ENCODE measurements at places on chromosomes 13 and 19. TPM values are rescaled to one million over a fixed set of nuclear protein-coding genes. Genes with fewer than 3 reads are reported as not detected.

- DNase-seq = no peak
Measured at GRCh38 chr13:73849292-73849691, 284.9 kb downstream of the KLF12 start.

- no peak for DNase-seq
Measured at GRCh38 chr13:82678052-82678451, 1204.2 kb downstream of the SLITRK1 start.

- DNase-seq = no peak
Measured at GRCh38 chr13:30702006-30702405, 33.3 kb upstream of the ALOX5AP start.

DNA sequence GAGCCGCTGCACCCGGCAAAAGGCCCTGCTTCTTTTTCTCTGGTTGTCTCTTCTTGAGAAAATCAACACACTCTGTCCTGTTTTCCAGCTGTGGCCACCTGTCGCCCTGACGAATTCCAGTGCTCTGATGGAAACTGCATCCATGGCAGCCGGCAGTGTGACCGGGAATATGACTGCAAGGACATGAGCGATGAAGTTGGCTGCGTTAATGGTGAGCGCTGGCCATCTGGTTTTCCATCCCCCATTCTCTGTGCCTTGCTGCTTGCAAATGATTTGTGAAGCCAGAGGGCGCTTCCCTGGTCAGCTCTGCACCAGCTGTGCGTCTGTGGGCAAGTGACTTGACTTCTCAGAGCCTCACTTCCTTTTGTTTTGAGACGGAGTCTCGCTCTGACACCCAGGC lies 17.2 kb downstream of the LDLR start:
- DNase-seq = no peak

- DNase-seq = no peak
Measured at GRCh38 chr19:20028611-20029010, 10.7 kb downstream of the ZNF682 start.

GRCh38 chr13:93767917-93768409 lies 541.4 kb downstream of the GPC6 start:
- DNase-seq = no peak

DNA sequence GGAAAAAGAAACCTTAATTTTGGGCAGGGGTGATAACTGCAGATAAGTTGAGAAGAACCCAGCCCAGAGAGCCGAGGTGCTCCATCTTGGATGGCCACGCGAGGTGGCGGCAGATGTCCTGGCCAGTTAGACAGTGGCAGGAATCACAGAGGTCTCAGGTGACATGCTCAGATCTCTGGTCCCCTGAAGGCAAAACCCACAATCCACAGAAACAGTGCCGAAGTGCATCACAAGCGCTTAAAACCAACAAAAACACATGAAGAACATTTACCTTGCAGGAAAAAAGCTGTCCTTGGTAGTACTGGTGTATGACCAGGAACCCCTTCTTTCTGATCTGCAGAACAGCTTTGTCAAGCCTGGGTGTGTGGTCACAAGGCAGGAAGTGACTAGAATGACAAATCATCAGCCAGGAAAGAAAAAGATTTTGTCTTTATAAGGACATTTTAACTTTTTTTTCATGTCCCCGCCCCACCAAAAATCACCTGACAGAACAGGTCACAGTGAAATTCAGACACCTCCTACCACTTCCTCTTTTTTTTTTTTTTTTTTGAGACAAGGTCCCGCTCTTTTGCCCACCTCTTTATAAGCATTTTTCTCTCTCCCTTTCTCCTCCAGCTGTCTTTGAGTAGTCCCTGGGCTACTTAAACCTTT lies at the start of gene LCP1:
Gene LCP1, minus strand, starts transcription at position 338 of the 651 bp plus-strand sequence. CDS start 22,515 bp downstream, outside the sequence.
- DNase-seq = no peak

GRCh38 chr13:28326056-28326455 lies 168.9 kb downstream of the FLT1 start:
- no peak for DNase-seq

- no peak for DNase-seq
Measured at GRCh38 chr19:15928321-15928720, 6.0 kb downstream of the CYP4F11 start.

GRCh38 chr13:52779103-52779502 lies 39.5 kb upstream of the CNMD start:
- no peak for DNase-seq

- peak; percentile 60 for DNase-seq
Measured at GRCh38 chr13:102693250-102693649, 1.6 kb downstream of the METTL21C start.

GRCh38 chr13:42985312-42986175 lies 6.5 kb downstream of the EPSTI1 start:
- DNase-seq = no peak

Gene OR1I1
- not detected for total RNA-seq

Measured in G401 (cell line).